ENCODE measurements at places on chromosomes 7 and 10. TPM values are rescaled to one million over a fixed set of nuclear protein-coding genes. Genes with fewer than 3 reads are reported as not detected.

LIPJ gene
- not detected for total RNA-seq

ATRNL1 gene
- total RNA-seq = 1.6 TPM

UPK3B gene
- not detected for total RNA-seq

ITPRID1 gene
- total RNA-seq = not detected

HOXA11 gene
- total RNA-seq = not detected

ZNF680 gene
- 6.9 TPM for total RNA-seq

AOC1 gene
- not detected for total RNA-seq

TRIM50 gene
- not detected for total RNA-seq

SP4 gene
- 4.2 TPM for total RNA-seq

GPC2 gene
- 1.8 TPM for total RNA-seq

ARHGEF35 gene
- total RNA-seq = 0.84 TPM

GFRA1 gene
- total RNA-seq = 0.89 TPM
